ENCODE measurements at places on chromosomes 7 and 10.
A peak's percentile ranks its signal among the peaks of the same experiment; 100 is the strongest.

GRCh38 chr10:32190890-32191491 lies 134.8 kb upstream of the KIF5B start:
- DNase-seq = peak; percentile 52

- peak; percentile 12 for DNase-seq
These were observed at the start of gene VSTM2A for GRCh38 chr7:54541669-54542625. TSS of gene VSTM2A (plus strand) at chr7:54542375. CDS start at chr7:54542731, 356 bp downstream.

GRCh38 chr7:8629504-8629903 lies 196.1 kb downstream of the NXPH1 start:
- DNase-seq = no peak

GRCh38 chr10:32412499-32412853 lies 33.5 kb upstream of the CCDC7 start:
- no peak for DNase-seq

GRCh38 chr10:61897671-61898434 lies 3.6 kb upstream of the ARID5B start:
- DNase-seq = no peak

- DNase-seq = no peak
These were observed 182.5 kb downstream of the GPR158 start for GRCh38 chr10:25357269-25357668.

DNA sequence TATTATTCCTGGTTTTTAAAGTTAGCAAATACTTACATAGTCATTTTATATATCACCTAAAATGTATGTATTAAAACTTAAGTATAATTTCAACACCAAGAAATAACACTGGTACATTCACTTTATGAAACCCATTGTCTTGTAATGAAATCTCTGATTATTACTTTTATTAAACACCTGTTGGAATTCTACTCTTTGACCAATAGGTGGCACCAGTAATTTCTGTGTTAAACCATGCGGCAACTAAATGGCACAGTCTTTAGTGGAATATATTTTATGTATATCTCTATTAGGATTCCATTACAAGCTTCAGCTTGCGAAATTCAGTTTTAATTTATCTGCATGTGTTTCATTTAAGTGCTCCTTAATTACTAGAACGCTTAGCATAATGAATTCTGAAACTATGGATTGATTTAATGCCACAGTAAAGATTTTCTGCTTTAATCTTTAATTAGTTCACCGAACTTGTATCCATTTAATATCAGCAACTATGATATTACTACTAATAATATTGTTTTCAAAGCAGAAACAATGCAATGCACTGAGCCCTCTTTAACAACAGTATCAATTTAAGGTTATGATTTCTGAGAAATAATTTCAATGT lies 181.3 kb downstream of the MAGI2 start:
- DNase-seq = peak; percentile 18

DNA sequence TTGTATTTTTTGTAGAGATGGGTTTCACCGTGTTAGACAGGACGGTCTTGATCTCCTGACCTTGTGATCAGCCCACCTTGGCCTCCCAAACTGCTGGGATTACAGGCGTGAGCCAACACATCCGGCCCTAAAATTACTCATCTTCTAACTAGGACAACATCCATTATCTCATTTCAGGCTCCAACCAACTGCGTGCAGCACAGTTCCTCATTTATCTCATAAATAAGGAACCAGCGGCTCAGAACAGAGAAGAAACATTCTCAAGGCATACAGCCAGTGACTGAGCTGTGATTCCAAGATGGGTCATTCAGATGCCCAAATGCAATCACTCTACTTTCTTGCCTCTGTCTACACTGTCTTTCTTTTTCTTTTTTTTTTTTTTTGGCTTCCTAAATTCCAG lies 356.1 kb downstream of the ELMO1 start:
- DNase-seq = no peak

- DNase-seq = no peak
These were observed 22.2 kb upstream of the LYZL1 start for GRCh38 chr10:29266641-29267040.

DNA sequence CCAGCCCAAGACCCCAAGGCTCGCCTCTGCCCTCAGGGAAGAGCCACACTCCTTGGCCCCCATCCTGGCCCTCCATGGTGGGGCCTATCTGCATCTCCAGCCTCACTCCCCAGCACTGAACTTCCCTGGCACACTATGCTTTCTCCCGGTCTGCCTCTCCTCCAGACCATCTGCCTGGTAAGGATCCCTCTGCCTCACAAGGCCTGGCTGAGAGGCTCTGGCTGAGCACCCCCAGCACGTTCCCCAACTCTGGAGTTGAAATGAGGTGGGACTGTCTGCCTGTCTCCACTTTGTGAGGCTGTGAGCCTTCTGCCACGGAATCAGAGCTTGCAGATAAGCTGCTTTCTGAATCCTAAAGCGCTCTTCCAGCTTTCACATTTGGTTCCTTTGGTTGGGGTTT lies 220.7 kb downstream of the TNS3 start:
- DNase-seq = no peak

GRCh38 chr7:11127114-11127785 lies 153.6 kb downstream of the PHF14 start:
- DNase-seq = no peak

DNA sequence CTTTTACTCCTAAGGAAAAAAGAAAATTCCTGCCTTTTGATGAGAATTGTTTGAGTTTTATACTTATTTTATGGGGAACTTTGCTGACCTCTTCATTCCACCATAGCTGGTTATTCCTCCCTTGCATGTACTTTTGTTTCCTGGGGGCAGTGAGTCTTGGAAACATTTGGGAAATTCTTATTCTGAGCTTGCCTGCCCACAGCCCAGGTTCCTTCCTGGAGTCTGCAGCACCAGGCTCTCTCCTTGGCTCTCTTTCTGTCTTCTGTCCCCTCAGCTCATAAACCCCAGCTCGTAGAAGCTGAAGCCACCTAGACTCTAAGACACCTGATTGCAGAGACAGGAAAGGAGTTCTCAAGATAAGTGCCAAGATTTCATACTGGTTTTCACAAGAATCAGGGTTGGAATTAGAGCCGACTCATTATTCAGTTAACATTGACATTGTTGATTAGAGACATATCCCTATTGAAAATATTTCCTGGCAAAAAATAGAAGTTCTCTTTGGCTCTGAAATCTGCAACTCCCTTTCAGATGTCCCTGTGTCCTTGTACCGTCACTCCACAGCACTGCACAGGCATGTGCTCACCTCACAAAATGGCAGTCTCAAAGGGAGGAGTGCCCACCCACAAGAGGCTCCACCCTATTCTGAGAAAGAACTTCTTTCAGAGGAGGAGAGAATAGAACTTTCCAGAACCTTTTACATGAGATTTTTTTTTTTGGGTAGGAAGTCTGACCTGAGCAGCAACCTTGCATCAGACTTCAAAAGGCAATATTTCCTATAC lies 67.8 kb upstream of the PRSS1 start:
- DNase-seq = no peak

GRCh38 chr7:38817526-38817925 lies 91.5 kb downstream of the VPS41 start:
- DNase-seq = no peak

- no peak for DNase-seq
These were observed at the start of gene SLC18A3 for GRCh38 chr10:49610114-49610457. TSS of gene SLC18A3 (plus strand) at chr10:49610310. CDS start at chr10:49610741, 431 bp downstream.

DNA sequence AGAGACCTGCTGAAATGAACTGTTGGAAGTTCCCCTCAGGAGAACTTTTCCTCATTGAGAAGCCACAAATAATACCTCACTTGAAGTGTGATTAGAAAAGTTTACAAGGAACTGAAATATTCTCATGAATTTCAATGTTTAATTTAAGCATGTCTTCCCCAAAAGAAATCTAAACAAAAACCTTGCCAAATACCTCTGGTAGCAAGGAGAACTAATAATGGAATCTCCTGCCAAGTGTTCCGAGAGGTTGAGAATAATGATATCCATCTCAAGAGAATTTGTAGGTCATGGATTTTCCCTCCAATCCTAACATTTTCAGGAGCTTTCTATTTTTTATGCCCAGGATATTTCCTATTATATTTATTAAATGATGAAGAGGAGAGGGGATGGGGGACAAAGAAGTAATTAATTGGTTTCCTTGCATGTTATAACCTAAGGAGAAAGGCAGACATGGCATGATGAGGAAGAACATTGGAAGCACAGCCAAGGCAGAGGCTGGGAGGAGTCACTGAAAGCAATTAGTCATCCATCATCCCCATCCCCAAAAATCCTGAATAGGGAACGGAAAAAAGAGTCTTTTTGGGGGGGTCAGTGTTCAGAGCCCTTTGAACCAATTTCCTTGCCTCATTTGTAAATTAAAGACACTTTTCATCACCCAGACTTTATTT lies 93.6 kb upstream of the IL6 start:
- no peak for DNase-seq

DNA sequence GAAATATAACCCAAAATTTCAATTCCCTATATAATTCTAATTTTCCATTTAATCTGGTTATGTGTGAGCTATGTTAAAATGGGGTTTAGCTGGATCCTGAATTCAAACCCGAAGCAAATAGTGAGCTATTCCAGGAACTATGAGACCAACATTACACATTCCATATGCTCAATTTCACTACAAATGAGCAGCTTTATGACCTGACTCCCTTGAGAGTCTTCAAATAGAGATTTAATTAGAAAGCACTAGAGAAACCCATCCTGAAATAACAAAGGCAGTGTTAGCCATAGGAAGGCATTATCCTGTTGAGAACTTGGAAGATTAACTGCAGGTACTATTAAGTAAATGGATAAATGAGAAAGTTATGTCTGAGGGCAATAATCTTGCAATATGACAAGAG lies 890.0 kb downstream of the GRM8 start:
- DNase-seq = no peak

GRCh38 chr7:87369216-87369615 lies 23.8 kb downstream of the CROT start:
- no peak for DNase-seq

GRCh38 chr10:68023292-68023691 lies 51.8 kb downstream of the HERC4 start:
- DNase-seq = no peak

DNA sequence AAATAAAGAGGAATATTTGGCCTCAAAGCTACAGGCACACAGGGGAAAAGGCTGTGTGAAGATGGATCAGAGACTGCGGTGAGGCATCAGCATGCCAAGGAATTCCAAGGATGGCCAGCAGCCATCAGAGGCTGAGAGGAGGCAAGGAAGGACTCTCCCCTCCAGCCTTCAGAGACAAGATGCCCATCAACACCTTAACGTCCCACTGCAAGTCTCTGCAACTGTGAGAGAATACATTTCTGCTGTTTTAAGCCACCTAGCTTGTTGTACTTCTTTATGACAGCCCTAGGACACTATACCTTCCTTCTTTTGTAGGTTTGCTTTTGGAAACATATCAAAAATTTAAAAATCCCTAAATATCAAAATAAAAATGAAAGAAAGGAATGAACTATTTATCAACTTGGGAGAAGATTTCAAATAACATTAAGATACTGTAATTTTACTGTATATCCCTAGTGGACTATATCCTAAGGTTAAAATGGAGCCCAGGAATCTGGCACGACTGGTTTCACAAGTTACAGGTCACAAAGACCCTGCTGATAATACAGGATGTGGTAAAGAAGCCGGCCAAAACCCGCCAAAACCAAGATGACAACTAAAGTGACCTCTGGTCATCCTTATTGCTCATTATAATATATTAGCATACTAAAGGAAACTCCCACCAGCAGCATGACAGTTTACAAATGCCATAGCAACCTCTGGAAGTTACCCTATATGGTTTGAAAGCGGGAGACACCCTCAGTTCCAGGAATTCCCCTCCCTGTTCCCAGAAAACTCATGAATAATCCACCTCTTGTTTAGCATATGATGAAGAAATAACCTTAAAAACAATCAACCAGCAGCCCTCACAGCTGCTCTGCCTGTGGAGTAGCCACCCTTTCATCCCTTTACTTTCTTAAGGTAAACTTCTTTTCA lies 185.2 kb downstream of the AVL9 start:
- no peak for DNase-seq

GRCh38 chr7:24778543-24779282 lies 21.4 kb upstream of the GSDME start:
- peak; percentile 41 for DNase-seq

GRCh38 chr10:117398029-117398428 lies 22.8 kb upstream of the PDZD8 start:
- DNase-seq = no peak

- no peak for DNase-seq
These were observed 91.7 kb downstream of the MARCHF5 start for GRCh38 chr10:92382631-92383030.

- no peak for DNase-seq
These were observed 1.7 kb downstream of the SORBS1 start for GRCh38 chr10:95559471-95559870.

GRCh38 chr7:66403564-66403963 lies 198.4 kb downstream of the TPST1 start:
- DNase-seq = no peak

- DNase-seq = peak; percentile 11
These were observed 23.4 kb downstream of the ELFN1 start for GRCh38 chr7:1693419-1693990.

DNA sequence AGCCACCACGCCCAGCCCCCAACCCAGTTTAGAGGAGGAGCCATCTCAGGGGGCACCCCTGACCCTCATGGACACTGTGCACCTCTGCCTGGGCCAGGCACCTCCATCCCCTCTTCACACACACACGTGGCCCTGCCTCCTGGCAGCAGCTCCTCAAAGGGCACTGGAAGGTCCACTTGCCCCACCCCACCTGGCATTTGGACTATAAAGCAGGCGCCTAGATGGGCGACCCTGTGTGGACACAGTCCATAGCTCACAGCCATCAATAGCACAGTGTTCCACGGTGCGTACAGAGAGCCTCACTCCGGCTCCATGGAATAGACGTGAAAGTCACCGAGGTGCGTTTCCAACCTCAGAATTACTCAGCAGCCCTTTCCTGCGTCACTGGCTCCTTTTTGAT lies 41.0 kb downstream of the FKBP6 start:
- DNase-seq = no peak

DNA sequence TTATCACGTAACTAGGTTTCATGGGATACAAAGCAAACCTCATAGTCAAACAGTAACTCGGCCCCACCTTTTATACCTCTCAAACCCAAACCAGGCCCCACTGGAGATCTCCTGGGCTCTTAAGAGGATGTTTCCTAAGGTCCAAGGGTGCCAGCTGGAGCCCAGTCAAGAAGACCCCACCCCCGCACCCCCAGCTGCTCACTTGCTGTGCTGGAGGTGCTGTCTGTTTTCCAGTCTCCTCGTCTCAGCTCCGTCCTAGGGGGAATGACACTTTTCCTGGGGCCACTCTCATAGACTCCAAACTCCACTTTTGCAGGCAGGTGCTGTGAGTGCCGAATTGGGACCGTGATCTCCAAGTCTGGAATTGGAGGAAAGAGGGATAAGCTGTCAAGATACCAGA lies 22.7 kb upstream of the TM9SF3 start:
- DNase-seq = no peak
